ENCODE measurements at places on chromosomes 16 and 17.

DNA sequence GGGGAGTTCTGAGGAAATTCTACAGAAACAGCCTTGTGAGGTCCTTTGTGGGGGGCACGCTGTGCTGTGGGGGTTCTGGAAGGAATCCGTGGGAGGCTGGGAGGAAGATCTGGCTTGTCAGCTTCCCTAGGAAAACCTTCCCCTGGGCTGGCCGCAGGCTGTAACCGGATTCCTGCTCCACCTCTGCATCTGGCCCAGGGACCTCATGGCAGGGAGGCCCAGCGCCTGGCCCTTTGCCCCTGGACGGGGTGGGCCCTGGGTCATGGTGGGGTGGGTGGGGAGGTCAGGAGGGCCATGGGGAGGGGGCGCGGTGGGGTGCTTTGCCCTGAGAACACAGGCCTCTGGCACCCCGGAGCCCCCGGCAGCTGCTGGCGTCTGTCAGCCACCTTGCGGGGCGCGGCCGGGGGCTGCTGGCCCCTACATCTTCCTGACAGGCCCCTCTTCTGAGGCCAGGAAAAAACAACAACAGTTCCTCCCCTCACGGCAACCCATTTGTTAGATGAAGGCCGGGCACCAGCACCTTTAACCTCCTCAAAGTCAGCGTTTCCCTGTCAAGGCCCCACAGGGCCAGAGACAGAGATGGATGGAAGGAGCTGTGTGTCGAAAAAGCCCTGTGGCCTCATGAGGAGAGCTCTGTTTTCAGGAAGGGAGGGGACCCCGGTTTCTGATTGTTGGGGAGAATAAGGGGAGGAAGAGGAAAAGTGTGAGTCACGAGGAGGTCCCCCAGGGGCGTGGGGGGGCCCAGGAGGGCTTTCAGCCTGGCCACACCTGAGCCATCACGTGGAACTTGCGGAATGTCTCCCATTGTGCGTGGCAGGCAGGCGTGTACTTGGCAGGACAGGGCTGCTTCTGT is 3.6 kb upstream of the MEOX1 start:
- no peak for DNase-seq

GRCh38 chr17:59327981-59328290 is 3.5 kb upstream of the YPEL2 start:
- DNase-seq = no peak

DNA sequence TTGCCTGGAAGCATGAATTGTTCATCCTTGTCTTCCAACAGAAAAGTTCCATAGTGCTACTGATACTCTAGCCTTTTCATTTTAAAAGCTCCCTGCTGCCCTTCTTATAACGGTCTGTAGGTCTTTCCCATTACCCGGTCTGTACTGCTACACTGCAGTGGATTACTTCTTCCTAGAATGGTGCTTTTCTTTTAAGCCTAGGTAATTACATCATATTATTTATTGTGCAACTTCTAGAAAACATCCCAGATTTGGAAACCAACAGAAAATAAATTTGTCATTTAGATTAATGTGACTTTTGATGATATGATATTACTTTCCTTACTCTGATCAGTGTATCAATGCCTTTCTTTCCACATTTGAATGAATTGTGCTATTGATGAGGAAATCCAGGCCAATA is 199.4 kb downstream of the TANC2 start:
- DNase-seq = no peak

DNA sequence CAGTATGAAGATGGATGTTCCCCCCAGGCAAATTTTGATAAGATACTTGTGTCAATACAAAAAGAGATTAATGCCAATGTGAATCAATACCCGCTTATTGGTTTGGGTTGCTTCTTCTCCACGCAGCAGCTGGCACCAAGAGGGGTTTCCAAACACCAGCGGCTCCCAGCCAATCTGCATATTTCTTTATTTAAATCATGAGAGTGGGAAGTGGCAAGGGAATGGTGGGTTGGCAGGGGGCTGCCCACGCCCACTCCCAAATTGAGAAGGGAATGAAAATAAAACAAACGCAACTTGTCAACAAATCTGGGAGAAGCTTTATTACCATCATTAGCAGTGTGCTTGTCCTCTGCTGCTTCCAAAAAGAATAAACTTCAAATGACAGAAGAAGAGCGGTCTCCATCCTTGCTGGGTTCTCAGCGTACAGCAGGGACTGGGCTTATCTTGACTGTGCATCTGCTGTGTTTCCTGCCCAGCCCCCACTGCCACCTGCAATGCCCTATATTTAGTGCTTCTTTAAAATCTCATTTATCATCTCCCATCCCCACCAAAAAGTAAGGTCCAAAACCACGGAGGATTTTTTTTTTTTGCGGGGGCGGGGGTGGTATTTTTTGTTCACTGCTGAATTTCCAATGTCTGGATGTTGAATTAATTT is 34.9 kb upstream of the C16orf78 start:
- DNase-seq = no peak

DNA sequence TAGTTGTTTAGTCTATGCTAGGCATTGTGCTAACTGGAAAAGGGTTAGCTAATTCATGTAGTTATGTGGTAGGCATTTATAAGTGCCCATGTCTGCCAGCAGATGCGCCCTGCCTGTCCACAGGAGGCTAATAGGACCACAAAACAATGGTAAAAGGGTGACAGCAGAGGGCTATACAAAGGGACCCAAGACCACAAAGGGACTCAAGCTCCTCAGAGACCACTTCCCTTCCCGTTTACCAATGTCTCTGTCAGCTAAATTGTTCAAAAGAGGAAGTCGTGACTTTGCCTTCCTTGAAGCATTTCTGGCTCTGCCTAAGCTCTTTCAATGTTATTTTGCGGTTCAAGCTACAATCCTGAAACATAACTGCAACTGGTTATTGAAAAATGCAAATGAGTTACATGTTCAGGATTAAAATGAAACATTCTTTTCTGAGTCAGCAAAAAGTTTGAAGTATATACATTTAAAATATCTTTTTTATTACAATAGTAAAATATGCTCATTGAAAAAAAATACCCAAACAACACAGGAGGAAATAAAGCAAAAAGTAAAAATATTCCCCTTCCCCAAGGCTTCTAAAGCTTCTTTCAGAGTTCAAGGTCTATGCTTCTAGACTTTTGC is 149.2 kb downstream of the MAF start:
- DNase-seq = no peak

Data from stimulated activated CD4-positive, alpha-beta T cell treated with anti-CD3 and anti-CD28 coated beads, Interleukin-1b, Interleukin-23, amount 100 ng/mL, for 1 hour (primary cell).